Hippocampal formation (tissue), 2 donors: ENCODE measurements at places on chromosomes 2 and 18.
A peak's percentile ranks its signal among the peaks of the same experiment; 100 is the strongest.

- DNase-seq, result no peak
Measured at GRCh38 chr2:33782395-33783230, 183.5 kb upstream of the FAM98A start.

DNA sequence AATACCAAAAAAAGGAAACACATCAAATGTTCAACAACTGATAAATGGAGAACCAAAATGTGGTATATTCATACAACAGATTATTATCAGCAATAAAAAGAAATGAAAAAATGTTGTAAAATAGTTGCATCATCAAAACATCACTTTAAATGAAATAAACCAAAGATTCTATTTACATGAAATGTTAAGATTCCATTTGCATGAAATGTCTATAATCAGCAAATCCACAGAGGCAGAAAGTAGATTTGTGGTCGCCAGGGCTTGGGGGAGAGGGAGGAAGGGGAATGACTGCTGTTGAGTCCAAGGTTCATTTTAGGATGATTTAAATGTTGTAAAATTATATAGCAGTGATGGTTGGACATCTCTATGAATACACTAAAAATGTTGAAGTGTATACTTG lies 181.9 kb downstream of the RTP5 start:
- DNase-seq, result no peak

DNA sequence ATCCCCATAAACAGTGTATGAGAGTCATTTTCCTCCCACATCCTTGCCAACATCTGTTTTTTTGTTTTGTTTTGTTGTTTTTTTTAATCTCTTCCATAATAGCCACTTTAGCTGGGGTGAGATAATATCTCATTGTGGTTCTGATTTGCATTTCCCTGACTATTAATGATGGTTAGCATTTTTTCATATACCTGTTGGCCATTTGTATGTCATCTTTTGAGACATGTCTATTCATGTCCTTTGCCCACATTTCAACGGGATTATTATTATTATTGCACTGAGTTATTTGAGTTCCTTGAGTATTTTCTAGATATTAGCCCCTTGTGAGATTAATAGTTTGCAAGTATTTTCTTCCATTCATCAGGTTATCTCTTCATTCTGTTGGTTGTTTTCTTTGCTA lies 223.3 kb downstream of the LPIN1 start:
- DNase-seq, result no peak

DNA sequence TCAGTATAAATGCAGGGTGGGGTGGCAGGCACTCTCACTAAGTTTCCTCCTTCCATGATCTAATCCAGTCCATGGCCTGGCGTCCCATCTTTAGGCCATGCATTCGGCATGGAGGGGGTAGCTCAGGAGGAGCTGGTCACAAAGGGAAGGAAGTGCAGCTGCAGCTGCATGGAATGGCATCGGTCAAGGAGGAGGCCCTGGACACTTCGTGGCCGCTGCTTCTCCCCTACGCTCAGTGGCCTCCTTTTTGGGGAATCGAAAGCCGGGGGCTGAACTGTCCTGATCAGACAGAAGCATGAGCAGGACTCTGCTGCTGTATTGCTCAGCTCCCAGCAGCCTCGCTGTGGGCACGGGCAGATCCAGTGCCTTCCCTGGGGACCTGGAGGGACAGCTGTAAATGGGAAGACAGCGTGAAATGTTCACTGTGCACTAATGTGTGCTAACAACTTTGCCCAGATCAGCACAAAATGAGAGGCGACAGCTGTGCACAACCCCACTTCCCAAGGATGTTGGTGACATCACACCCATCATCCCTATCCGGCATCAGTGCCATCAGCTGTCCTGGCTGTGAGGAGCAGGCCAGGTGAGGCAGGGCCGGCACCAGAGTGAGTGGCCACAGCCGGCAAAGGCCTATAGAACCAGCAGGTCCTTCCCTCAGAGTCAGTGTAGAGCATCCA lies 520.1 kb upstream of the RAB6C start:
- DNase-seq, result no peak

GRCh38 chr2:221120643-221121042 lies 451.5 kb downstream of the EPHA4 start:
- no peak for DNase-seq

- peak; percentile 82 for DNase-seq
Measured at GRCh38 chr2:219289537-219290361, 10.6 kb downstream of the DNAJB2 start.

DNA sequence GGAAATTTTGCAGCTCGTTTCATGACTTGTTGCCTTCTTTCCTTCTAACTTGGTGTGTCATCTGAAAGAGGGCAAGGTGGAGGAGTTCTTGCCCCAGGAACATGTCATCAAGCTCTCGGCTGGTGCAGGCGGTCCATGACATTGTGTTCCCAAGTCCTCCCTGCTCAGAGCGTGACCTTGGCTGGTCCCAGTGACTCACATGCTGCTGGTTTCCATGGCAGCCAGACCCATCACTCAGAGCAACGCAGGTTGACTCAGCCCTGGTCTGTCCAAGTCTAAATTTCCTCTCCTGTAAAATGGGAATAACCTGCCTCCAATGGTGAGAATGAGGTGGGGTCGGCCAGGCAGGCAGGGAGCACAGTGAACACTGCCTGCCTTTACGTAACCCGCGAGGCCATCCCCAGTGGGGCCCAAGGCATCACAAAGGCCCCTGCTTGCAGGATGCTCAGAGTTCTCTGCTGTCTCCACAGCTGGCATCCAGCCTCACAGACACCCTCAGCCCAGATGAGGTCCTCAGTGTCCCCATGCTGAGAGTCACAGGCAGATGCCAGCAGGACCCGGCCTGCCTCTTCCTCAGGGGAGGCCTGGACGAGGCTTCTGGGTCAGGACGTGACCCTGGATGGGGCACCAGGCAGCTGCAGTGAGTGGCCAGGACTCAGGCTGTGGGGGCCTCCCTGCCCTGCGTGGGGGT lies 143.7 kb downstream of the TPO start:
- DNase-seq, result no peak

DNA sequence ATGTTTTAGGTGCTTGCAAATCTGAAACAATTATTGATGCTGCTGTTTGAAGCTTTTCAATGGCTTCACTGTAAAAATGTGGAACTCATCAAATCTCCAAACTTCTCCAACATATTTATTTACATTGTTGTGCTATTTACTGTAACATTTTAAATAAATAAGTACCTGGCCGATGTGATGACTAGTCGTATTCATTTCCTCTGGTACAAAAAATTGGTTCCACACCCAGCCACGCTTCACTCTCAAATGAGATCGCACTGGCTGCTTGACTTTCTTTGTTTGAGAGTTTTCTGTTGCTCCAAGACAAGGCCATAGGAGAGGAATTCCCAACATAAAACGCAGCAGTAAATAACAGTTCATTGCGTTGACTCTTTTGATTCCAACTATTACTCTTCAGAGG lies 32.0 kb downstream of the CDH19 start:
- no peak for DNase-seq

DNA sequence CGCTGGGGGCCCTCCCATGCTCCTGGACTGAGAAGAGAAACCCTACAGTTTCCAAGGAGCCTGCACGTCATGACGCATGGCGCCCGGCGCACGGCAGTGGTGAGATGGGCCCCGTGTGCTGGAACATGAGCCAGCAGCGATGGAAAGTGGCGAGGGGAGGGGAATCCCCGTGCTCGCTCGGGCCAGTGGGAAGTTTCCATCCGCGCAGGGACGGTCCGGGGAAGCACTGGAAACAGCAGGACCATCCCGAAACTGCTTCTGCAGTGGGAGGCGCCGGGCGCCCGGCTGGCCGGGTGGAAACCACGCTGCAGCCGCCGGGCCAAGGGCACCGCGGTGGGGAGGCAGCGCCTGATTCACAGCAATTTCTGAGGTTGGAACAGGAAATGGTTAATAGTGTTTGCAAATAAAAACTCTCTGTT lies 4.9 kb upstream of the PDCD1 start:
- DNase-seq, result no peak

DNA sequence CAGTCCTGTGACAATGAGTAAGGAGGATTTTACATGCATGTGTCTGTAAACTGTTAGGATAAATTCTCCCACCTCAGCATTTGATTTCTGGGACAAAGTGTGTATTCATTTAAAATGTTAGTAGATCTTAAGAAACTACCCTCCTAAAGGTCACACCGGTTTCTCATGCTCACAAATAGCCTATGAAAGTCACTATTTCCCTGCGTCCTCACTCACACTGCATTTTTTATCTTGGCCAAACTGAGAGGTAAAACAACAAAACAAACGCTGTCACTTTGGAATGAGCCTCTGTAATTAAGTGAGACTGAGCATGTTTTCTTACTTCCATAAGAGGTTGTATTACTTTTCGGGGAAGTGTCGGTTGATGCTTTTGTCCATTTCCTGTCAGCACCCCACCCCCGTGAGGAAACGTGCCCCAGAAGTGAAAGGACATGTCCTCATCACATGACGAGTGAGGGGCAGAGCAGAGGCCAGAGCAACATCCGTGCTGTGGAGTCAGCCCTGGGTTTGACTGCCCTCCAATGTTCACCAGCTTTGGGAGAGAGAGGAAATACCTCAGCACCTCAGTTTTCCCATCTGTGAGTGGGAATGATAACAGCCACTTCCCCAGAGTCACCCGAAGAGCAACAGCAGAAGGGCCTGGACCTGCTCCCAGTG lies 3.1 kb downstream of the GYPC start:
- DNase-seq, result no peak

GRCh38 chr2:65608466-65608865 lies 176.1 kb upstream of the SPRED2 start:
- DNase-seq, result no peak

- DNase-seq, result no peak
Measured at GRCh38 chr2:113010088-113010487, 4.8 kb downstream of the IL36A start.
